ENCODE measurements at places on chromosomes 1 and 21. TPM values are rescaled to one million over a fixed set of nuclear protein-coding genes. Genes with fewer than 3 reads are reported as not detected.

GRCh38 chr1:169528215-169529067, 42.7 kb upstream of the SLC19A2 start:
- no peak for DNase-seq

GRCh38 chr1:44620072-44620471, 54.2 kb downstream of the TMEM53 start:
- DNase-seq = no peak

DNA sequence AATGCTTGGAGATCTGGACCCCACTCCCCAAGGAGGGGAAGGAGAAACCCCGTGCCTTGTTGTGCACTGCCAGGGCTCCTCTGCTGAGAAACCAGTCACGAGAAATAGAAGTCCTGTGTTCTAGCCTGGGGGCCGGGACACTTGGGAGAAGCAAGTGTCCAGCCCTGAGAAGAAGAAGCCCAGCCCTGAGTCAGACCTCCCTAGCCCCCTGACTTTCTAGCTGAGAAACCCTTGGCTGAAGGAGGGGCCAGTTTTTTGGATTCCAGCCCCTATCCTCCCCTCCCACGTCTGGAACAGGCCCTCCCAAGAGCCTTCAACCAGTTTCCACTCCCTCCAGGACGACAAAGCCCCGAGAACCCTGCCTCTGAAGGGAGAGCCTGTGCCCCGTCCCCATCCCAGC, 100.5 kb downstream of the NAV1 start:
- no peak for DNase-seq

- no peak for DNase-seq
Measured at GRCh38 chr1:243493156-243494129, 237.6 kb downstream of the SDCCAG8 start.

- DNase-seq = peak; percentile 8
Measured at GRCh38 chr21:44294391-44295162, 5.3 kb upstream of the PFKL start.

- DNase-seq = no peak
Measured at GRCh38 chr1:163570071-163570470, 248.3 kb downstream of the NUF2 start.

DNA sequence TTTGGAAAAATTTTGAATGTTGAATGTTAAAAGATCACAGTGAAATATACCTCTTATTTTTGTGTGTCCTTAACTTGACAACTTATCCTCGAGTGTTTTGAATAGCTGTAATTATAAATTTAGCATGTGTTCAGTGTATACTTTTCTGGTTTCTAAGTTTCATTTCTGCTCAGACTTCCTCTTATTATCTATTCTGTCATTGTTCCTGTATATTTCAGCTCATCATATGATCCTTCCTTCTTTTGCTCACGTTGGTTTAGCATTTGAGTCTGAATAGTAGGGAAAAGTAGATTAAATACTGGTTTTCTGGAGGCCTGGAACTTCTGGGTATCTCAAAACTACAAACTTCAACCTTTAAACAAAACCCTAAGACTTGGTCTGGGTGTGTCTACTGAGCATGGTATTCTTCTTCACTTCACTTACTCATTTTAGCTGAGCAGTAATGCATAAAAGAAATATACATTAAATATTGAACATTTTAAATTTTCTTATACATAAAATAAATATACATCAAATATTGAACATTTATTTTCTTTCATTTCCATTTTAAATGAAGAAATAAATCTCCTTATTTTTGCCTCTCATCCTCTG, 3.3 kb upstream of the ATP6V1G3 start:
- no peak for DNase-seq

DNA sequence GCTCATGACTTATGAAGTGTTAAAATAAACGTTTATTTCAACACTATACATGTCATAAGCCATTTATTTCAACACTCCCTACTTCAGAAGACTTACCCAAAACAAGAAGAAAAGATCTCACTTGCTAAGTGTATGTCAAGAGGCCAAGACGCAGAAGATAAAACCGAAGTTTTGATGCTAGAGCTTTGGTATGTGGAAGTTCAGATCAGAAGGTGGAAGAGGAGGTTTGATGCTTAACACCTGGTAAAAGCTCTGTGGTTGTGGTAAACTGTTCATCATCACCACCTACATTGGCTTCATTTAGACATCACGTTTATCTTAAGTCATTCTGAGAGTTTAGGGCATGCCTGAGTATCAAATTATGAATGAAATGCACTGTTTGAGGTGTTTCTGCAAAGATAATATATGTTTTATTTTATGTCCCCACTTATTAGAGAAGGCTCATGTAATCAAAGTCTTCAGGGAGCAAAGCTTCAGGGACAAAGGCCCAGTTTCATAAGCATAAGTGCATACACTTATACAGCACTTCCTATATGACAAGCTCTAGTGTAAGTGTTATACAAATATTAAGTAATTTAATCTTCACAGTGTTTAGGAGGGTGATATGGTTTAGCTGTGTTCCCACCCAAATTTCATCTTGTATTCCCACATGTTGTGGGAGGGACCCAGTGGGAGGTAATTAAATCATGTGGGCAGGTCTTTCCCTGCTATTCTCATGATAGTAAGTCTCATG, 533.3 kb downstream of the PTBP2 start:
- DNase-seq = no peak

DNA sequence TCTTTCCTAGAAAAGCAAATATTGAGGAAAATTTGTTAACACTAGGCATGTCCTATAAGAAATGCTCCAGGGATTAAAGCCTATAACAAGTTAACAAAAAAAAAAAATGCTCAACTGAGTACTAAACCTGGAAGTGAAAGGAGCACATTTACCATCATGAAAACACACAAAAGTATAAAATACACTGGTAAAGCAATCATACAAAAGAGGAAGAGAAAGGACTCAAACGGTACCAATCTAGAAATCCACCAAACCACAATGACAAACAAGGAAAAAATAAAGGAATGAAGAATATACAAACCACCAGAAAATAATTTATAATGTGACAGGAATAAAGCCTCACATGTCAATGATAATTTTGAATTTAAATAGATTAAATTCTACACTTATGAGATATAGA, 21.2 kb downstream of the CD1E start:
- DNase-seq = no peak

GRCh38 chr21:14451546-14451945, 68.6 kb upstream of the HSPA13 start:
- DNase-seq = no peak

DCDC2B gene
- not detected for total RNA-seq

IFNLR1 gene
- not detected for total RNA-seq

DNA sequence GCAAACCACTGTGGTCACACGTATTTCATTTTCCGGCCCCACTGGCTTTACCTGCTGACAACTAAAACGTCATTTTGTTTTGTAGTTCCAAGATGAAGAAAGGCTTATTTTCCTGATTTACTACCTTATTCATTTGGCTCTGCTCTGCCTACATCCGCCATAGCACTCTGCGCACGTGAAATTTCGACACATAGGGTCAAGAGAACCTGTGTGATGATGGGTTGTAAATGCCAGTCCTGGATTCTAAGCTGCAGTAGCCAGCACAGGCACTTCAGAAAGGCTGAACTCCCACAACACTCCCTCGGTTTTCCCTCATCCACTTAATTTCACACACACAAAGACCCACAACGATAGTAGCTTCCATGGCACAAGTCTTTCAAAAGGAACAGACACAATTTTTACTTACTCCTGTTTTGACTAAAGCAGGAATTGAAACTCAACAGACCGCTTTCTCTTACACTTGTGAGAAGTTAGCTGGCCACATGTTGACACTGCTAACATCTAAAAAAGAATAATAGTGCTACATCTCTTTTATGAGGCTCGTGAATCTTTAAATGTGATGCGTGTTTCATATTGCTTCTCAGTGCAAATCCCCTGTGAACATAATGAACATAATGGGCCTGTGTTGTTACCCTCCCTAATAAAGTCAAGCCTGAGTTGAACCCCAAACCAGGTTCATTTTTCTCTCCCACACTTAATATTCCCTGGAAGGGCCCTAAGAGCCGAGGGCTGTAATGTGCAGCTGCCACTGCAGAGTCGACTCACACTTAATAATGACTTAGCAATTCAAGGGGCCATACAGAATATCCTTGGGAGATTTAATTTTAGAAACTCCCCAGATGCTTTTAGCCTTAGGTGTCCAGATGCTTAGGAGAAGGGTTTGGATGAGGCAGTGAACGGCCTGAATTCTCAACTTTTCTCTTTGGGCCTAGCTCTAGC, 1.5 kb upstream of the RUNX1 start:
- DNase-seq = peak; percentile 35

DNA sequence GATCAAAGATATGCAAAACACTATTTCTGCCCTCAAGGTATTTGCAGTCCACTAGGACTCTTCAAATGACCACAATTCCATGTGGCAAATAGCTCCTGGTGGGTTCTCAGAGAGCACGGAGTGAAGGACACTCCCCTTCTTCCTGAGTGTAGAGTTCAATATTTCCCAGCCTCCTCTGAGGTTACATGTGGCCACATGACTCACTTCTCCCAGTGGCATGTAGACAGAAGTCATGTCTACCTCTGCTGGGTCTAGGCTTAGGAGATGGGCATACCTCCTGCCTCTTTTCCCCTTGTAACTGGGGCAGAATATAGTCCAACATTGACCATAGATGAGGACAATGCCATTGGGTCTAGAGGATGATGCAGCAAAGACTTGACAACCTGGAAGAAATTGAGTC, 191.4 kb downstream of the MIS18A start:
- DNase-seq = no peak

DNA sequence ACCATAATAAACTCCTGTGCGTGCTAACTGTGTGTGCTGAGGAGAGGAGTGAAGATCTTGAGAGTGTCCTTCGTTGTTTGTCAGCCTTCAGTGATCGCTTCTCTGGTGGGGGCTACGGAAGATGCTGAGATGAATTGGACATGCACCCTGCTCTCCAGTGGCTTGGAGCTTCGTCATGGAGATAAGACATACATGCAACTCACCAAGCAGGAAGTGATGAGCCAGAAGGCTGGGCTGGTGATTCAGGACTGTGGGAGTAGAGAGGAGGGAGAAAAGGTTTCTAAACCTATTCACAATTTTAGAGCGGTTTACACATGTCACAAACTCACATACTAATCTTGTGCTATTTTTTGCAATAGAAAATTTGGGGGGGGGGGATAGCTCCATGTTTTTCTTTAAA, 128.9 kb upstream of the ADAR start:
- DNase-seq = peak; percentile 60

C1QA gene
- not detected for total RNA-seq

CLIC6 gene
- not detected for total RNA-seq

GRCh38 chr1:155051342-155051776, 243 bp downstream of the ADAM15 start:
- no peak for DNase-seq

GRCh38 chr21:42182713-42183371, 36.1 kb upstream of the ABCG1 start:
- DNase-seq = no peak

EPS8L3 gene
- total RNA-seq = not detected

- DNase-seq = no peak
Measured at GRCh38 chr1:100232156-100232555, 17.5 kb downstream of the DBT start.

Measured in HFFc6 (cell line).